GM12891 (cell line): ENCODE measurements at places on chromosomes 3 and 15.

DNA sequence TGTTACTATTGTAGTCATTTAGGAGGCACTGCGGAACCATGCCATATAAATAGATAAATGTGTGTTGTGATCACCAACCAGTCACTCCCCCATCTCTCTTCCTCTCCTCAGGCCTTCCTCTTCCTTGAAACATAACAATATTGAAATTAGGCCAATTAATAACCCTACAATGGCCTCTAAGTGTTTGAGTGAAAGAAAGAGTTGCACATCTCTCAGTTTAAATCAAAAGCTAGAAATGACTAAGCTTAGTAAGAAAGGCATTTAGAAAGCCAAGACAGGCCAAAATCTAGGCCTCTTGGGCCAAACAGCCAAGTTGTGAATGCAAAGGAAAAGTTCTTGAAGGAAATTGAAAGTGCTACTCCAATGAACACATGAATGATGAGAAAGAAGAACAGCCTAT, 8.1 kb upstream of the DNASE1L3 start:
- no peak for DNase-seq

DNA sequence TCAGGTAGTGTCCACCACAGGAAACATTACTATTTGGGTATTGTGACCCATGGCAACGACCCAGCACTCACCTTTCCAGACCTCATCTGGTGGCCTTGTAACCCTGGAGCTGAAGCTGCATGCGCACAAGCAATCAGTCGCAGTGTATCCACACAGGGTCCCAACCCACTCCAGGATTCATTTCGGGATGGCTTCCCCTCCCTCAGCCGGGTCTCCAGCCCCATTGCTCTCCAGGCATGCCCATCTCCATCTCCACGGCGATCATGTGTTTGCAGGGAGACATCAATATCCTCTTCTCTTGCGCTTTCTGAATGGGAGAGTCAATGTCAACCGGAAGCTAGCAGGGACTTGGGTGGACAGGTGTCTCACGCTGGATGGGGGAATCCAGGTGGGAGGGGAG, 35.2 kb downstream of the GOLGA6L2 start:
- DNase-seq = no peak

DNA sequence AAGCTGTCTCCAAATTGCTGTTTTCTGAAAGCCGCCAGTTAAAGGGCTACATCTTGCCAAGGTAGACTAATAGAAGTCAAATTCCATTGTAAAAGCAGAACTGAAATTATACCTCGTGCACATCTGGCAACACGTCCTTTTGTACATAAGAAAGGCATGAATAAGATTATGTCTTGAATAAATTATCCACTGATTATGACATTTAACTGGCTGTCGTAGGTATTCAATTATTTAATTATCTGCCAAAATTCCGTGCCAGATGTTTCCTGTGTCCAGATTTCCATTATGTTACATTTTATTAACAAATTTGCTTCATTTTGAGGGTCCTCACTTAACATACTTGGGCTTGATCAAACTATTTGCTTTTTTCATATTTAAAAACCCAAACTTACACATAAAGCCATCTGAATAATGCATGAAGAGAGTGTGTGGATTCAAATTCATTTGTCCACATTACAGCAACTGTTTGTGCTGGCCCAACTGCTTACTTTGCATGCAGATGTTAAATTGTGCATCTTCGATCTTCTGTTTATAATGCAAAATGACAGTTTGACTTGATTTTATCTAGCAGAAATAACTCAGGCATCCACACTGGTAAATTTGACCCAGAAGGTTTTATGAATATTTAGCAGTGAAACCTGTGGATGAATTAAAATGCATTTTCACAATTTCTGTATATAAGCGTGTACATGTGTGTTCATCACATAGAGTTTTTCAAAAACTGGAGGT, 701.5 kb downstream of the ZNF385D start:
- DNase-seq = no peak

- DNase-seq = no peak
Measured at GRCh38 chr3:20451170-20451569, 265.2 kb upstream of the SGO1 start.

DNA sequence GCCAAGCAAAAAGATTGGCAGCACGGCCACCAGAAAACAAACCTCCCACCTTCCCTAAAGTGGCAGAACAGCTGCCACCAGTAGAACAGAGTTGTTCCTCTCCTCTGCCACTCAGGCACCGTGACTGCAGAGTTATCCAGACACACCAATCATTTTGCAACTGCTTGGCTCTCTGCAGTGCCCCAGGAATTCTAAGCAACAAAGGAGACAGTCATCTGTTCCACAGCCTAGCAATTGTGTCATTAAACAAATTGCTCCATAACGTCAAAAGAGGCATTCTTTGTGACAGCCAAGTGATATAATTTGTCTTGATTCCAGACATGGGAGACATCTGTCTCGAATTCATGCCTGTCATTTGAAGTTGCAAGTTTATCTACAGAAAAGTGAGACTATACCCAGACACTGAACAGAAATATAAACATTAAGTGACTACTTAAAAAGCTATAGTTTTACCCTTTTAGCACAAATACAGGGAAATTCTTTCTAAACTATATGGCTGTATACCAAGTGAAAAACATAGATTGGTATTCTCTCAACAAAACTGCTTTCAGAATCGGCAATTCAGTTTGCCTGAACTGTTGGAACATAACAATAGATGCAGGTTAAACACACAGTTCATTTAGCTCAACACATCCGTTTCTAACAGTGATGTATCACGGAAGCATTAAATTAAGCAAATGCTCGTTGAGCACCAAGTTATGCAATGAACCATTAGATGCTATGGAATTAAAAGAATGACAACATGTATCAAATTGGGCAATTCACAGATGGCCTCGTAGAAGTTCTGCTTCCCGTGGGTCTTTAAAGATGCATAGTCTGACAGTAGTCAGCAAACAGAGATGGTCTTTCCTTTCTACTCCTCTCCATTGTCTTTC, 281.3 kb downstream of the FGF12 start:
- DNase-seq = no peak

GRCh38 chr3:100384733-100385525, 16.0 kb downstream of the TOMM70 start:
- DNase-seq = no peak

- DNase-seq = no peak
Measured at GRCh38 chr3:69248436-69248835, 126.0 kb upstream of the LMOD3 start.

DNA sequence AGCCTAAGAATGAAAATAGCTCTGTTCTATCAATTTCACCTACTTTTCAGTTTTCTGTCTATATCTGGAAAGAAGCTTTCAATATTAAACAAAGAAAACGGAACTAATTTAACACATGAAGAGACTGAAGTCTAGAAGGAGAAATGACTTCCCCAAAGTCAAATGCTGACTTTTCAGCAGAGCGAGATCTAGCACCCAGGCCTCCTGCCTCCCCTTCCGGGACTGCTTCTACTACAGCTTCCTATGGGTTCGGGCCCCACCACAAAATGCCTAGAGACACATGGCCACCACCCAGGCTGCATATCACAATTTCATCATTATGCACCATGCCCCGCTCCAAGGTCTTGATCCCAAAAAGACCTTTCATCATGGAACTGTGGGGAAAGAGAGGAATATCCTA, 104.5 kb downstream of the SST start:
- DNase-seq = no peak

- no peak for DNase-seq
Measured at GRCh38 chr3:10628891-10629670, 123.7 kb upstream of the ATP2B2 start.

DNA sequence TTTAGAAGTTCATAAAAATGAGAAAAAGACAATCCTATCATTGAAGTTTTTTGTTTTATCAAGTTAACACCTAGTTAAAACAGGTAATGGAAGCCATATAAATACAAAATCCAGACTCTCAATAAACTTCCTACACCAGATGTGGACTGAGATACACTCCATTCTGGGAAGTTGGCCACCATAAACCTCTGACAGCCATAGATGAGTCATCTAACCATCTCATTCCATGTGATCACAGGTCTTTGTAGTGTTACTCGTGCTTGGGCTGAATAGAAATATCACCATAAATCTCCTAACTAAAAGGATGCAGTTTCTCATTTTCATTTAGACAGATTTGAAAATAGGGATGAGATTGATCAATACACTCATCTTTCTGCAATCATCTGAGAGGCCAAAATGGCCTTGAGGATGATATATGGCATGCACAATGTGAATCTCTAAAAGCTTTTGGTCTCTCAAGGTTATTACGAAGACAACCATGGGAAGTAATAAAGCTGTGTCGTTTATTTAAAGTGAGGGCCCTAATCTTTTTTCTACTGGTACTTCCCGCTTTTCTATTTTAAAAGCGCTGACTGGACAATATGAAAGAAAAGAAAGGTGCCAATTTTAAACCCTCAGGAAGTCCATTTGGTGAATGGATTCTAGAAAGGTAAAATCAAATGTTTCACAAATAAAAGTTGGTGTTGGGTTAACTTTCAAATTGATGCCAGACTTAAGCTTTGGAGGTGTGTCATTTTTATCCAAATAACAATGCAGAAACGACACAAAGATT, 155.5 kb downstream of the POLR2M start:
- no peak for DNase-seq

DNA sequence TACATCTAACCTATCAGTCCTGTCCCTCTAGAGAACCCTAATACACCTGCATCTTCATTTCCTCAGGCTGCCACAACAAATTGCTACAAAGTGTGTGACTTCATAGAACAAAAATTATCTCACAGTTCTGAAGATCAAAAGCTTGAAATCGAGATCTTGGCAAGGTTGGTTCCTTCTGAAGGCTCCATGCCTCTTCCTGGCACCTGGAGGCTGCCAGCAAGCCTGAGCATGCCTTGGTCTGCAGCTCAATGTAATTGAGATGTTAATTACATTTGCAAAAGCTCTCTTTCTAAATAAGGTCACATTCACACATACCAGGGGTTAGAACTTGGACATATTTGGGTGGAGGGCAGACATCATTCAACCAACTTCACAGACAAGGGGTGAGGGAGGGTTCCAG, 86.4 kb upstream of the ABHD17C start:
- DNase-seq = no peak

GRCh38 chr3:160781863-160782262, 25.8 kb downstream of the PPM1L start:
- no peak for DNase-seq

- DNase-seq = no peak
Measured at GRCh38 chr3:139355476-139355875, 11.7 kb downstream of the MRPS22 start.

DNA sequence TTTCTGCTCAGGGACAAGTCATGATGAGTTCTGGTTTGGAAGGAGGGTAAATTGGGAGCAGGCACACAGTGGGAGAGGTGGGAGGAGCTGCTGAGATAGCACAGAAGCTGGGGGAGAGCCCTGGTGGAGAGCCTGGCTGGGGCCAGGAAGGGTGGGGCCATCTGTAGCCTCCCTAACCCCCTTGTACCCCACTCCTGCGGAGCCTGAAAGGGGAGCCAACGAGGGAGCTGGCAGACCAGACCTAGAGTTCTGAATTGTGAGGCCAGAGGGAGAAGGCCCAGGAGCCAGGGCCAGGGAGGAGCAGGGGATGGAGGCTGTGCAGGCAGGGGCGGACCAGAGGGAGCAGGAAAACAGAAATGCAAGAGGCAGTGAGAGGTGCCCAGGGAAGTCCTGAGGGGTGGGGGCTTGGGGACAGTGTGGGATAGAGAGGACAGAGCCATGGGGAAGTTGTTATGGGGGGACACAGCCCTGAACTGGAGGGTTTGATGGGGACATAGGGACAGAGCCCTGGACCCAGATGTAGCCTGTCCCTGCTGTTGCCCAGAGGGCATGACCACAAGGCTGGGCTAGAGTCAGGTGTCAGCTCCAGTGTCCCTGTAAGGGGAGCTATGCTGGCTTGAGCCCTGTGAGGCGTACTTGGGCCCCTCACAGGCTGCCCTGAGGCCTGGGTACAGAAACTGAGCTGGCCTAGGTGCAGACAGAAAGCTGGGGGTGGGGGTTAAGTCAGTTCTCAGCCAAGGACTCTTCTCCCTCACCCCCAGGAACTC, 1.2 kb downstream of the TMIE start:
- DNase-seq = no peak

DNA sequence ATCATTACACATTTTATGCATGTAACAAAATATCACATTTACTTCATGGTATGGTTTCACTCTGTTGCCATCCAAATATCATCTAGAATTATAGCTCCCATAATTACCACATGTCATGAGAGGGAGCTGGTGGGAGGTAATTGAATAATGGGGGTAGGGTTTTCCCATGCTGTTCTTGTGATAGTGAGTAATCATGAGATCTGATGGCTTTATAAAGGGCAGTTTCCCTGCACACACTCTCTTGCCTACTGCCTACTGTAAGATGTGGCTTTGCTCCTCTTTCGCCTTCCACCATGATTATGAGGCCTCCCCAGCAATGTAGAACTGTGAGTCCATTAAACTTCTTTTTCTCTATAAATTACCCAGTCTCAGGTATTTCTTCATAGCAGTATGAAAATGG, 123.4 kb downstream of the SATB1 start:
- DNase-seq = no peak

DNA sequence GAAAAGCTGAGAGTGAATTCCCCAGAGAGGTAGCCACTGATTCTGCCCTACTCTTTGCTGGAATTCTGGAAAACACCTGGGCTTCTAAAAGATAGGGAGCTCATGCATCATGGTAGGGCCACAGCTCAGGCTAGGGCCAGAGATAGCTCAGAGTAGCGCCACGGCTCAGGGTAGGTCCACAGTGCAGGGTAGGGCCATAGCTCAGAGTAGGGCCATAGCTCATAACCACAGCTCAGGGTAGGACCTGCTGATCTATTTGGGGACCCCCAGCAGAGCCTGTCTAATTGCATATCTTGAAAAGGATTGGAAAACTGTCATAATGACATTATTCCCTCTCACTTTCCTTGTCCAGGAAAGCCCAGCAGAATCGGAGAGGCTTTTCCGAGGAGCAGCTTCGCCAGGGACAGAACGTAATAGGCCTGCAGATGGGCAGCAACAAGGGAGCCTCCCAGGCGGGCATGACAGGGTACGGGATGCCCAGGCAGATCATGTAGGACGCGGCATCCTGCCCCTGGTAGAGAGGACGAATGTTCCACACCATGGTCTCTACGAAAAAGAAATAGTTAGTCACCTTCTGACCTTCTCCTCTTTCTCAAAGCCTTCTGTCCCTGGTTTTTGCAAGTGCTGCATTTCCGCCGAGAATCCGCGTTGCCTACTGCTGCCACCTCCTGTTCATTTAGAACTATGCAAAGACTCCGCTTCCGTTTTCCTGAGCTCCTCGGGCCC, 14.5 kb downstream of the TAGLN3 start:
- peak; percentile 23 for DNase-seq

GRCh38 chr3:172640751-172641150, 70.1 kb downstream of the NCEH1 start:
- DNase-seq = no peak
